ENCODE measurements at places on chromosomes 1 and 21.
A peak's percentile ranks its signal among the peaks of the same experiment; 100 is the strongest.

GRCh38 chr1:32205401-32206370 is at the start of gene IQCC:
TSS of gene IQCC (plus strand) at chr1:32205671. CDS start at chr1:32205682, 11 bp downstream.
- peak; percentile 57 for DNase-seq

GRCh38 chr1:240765732-240766363 is 153.9 kb upstream of the GREM2 start:
- DNase-seq = no peak

GRCh38 chr1:109198043-109198695 is 15.5 kb upstream of the SARS1 start:
- DNase-seq = no peak

GRCh38 chr1:208942394-208943130 is 641.0 kb upstream of the CAMK1G start:
- no peak for DNase-seq

DNA sequence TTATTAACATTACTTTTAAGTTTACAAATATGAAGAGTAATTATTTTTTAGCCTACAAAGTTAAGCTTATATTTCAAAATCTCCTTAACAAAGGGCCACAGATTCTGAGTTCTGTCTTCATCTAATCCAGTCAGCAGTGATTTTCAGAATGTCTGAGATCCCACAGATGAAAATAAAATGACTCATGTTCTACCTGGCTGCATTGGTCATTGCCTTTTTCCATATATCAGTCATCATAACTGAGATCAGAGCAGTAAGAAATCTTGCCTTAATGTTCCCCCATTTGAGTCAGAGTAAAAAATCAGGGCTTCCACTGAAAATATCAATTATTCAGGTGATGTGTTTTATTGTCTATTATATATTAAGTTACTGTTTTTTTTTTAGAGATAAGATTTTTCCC is 416.1 kb downstream of the MRPL39 start:
- DNase-seq = no peak

Data from stimulated activated CD8-positive, alpha-beta memory T cell treated with anti-CD3 and anti-CD28 coated beads, Interleukin-15, amount 100 ng/mL, for 1 hour (primary cell).